ENCODE measurements at places on chromosomes 11 and 22.
A peak's percentile ranks its signal among the peaks of the same experiment; 100 is the strongest.

- peak; percentile 32 for DNase-seq
Measured at GRCh38 chr11:108733479-108734116, 68.7 kb downstream of the DDX10 start.

DNA sequence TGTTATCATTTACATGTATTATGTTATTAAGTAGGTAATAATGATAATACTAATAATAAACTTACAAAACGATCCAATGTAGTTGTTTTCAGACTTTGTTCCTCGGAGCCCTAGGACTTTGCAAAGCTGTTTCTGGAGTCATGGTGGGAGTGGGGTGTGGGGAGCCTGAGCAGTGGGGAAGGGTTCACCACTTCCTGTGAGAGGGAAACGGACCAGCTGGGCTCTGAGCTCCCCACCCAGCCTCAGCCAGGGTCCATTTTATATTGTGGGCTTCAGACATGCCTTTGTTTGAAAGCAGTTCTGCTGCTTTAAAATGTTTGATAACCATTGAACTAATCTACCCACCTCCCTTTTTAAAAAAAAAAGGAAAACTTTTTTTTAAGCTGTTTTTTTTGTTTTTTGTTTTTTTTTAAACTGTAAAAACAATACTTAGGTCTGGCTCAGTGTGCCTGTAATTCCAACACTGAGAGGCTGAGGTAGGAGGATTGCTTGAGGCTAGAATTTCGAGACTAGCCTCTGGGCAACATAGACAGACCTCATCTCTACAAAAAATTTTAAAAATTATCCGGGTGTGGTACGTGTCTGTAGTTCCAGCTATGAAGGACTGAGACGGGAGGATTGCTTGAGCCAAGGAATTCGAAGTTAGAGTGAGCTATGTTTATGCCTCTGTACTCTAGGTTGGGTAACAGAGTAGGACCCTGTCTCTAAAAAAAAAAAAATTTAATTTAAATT lies 7.0 kb downstream of the SERPING1 start:
- DNase-seq = no peak

DNA sequence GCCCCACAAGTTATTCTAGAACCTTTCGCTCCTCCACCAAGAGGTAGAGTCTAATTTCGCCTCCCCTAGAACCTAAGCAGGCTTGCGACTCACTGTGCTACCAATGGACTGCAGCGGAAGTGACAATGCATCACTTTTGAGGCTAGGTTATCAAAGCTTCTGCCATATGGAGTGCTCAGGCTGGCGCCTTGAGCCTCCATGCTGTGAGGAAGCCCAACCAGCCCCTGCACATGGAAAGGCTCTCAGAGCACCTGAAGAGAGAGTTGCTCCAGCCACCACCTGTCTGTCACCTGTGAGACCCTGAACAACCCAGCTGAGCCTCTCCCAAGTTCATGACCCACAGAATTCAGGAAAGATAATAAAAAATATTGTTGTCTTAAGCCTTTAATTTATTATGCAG lies 29.3 kb upstream of the CBX7 start:
- no peak for DNase-seq

DNA sequence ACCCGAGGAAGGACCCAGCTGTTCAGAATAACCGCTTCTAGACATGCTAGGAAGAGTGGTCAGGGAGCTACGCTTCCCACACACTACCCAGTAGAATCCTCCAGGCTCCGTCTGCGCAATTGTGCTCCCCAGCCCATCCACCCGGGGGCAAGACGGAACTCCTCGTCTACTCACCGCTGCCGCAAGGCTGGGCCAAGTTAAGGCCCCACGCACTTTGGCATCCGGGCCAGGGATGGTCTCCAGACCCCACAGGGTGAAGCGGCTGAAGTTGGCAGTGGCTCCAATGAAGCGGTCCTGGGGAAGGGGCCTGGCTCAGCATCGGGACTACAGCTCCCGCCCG lies 757 bp downstream of the RNASEH2C start:
- DNase-seq = no peak

- DNase-seq = no peak
Measured at GRCh38 chr11:69923196-69923595, 104.0 kb upstream of the FGF3 start.

DNA sequence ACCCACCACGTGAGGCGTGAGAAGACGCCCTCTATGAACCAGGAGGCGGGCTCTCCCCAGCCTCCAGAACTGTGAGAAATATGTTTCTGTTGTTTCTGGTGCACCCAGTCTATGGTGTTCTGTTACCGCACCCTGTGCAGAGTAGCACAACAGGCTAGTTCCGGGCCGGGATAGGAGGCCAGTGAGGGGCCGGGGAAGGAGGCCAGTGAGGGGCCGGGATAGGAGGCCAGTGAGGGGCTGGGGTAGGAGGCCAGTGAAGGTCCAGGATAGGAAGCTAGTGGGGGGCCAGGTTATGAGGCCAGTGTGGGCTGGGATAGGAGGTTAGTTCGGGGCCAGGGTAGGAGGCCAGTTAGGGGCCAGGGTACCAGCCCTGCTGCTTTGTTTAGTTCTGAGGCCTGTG lies 204.6 kb downstream of the BARX2 start:
- DNase-seq = no peak

GRCh38 chr11:15179167-15179566 lies 64.4 kb downstream of the INSC start:
- no peak for DNase-seq

DNA sequence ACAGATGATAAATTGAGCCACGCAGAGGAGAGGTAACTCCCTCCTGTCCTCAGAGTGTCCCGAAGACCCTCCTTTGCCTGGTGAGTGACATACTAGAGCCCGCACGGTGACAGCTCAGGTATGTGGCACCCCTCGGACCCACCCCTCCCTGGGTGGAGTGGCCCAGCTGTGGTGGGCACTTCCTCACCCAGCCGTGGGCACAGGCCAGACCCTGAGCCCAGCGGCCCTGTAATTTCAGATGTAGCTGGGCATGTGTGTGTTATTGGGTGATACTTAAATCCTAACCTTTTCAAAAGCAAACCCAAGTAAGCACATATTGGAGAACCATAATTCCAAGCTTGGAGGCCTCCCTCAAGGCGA lies 93.2 kb downstream of the WNT7B start:
- no peak for DNase-seq

- DNase-seq = no peak
Measured at GRCh38 chr11:257766-258493, 20.3 kb upstream of the NLRP6 start.

GRCh38 chr11:61472282-61472681 lies 36.3 kb upstream of the LRRC10B start:
- DNase-seq = no peak

- DNase-seq = no peak
Measured at GRCh38 chr11:19935507-19935906, 222.9 kb downstream of the NAV2 start.

GRCh38 chr11:128802358-128802981 lies 64.6 kb downstream of the KCNJ1 start:
- DNase-seq = no peak

GRCh38 chr11:70506986-70507385 lies 108.7 kb downstream of the CTTN start:
- no peak for DNase-seq

DNA sequence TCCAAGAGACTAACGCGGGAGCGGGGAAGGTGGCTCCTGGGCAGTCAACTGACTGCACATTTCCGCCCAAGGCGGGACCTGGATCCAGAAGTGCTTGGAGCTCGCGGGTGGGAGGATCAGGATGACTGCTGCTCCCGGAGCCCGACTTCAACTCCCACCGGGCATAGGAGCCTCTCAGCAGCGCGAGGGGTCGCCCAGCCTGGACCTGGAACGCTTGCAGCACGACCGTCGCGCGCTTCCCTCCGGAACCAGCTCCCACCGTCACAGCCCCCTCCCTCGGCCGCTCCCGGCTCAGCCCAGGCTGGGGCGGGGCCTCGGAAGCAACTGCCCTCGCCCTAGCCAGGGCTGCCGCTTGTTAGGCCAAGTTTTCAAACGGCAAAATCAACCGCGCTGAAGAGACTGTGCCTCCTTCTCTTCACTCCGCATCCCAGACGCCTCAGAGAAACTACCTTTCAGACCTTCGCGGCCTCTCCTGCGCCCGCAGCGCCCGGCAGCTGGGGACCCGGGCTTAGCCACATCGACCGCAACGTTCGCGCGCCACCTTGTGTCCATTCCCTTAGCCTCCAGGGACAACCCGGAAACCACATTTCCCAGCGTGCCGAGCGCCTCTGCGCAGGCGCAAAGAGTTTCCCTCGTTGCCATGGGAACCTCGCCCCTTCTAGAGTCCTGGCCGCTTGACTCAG lies 14.0 kb downstream of the SSH3 start:
- peak; percentile 96 for DNase-seq

- no peak for DNase-seq
Measured at GRCh38 chr22:46079093-46079860, 71.0 kb upstream of the PPARA start.

GRCh38 chr11:61034704-61035525 lies 63.4 kb downstream of the CD6 start:
- no peak for DNase-seq

GRCh38 chr11:134275534-134276395 lies at the start of gene GLB1L3:
GLB1L3 (plus strand) TSS chr11:134276379; CDS start chr11:134276741, 362 bp downstream.
- peak; percentile 69 for DNase-seq

DNA sequence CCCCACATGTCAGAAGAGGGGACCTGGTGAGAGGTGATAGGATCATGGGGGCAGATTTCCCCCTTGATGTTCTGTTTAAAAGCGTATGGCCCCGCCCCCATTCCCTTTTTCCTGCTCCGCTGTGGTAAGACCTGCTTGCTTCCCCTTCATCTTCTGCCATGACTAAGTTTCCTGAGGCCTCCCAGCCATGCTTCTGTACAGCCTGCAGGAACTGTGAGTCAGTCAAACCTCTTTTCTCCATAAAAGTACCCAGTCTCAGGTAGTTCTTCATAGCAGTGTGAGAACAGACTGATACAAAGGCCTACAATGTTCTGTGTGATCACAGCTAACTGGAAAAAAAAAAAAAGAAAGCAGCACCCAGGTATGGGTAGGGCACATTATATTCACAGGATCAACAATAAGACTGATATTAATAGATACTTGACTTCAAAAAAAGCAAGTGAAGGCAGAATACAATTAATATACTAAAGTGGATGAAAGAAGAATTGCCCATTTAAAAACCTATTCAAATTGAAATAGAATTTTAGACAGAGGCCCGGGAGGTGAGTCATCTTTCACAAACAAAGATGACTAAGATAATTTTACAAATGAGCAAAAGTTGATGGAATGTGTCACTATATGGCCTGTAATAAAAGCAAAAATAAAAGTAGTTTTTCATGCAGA lies 1.7 kb upstream of the OR52K1 start:
- DNase-seq = no peak

GRCh38 chr11:2304506-2305139 lies 2.8 kb downstream of the TSPAN32 start:
- DNase-seq = no peak

- DNase-seq = no peak
Measured at GRCh38 chr11:75292943-75293342, 52.4 kb downstream of the TPBGL start.

DNA sequence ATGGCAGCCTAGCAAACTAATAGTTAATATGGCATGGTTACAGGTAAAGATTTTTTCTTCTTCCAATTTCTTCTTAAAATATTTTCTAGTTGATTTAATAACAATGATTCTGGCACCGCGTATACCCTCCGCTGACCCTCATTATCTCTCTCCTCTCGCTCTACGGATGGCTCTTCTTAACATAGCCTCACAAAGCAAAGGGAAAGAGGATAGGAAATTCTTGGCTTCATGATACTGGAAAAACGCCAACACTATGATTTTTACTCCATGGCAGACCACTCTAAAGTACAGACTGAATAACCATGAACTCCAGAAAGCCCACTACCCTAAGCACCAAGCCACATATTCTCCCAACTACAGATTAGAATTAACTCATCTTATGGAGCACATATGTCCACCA lies 6.1 kb downstream of the PI4KA start:
- no peak for DNase-seq

DNA sequence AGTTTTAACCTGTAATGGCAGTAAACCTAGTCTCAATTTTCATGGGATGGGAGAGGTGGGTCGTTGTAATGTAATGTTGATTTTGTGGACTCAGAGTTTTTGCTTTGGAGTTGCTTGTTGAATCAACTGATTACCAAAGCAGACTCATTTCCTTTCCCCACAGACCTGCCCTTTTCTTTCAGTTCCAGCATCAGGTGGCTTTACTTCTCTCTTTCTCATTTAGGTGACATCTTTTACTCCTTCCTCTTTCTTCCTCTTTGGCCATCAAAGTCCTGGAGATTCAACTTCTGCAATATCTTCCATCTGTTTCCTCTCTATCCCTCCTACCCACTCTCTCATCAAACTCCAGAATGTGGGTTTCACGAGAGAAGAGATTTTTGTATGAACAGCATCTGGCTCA lies 313.9 kb downstream of the TMEM135 start:
- DNase-seq = no peak

- DNase-seq = no peak
Measured at GRCh38 chr11:64848826-64849597, 4.6 kb upstream of the CDC42BPG start.

- DNase-seq = no peak
Measured at GRCh38 chr22:19038164-19038546, 84.1 kb downstream of the DGCR2 start.

DNA sequence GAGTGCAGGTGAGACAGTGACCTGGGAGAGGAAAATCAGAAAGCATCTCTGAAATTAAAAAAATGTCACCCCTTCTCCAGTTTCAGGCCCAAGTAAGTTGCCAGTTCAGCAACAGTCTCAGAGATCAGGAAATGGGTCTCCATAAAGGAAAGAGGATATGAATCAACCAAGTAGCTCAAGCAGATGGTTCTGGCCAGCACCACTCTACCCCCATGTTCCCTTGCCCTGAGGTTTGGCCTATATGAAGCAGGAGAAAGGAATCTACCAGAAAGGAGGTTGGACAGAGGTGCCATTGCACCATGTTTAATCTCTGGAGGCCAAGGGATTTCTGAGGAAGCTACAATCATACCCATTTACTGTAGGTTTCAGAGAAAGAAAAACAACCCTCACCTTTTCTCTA lies 7.7 kb downstream of the FZD4 start:
- no peak for DNase-seq

DNA sequence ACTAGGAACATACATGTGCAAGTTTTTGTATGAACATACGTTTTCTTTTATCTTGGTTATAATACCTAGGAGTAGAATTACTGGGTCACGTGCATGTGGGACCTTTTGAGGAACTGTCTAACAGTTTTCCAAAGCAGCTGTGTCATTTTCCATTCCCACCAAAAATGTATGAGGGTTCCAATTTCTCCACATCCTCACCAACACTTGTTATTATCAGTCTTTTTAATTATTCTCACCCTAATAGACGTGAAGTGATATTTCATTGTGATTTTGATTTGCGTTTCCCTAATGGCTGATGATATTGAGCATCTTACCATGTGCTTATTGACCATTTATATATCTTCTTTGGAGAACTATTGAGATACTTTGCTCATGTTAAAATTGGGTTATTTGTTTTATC lies 162.1 kb downstream of the CHST1 start:
- no peak for DNase-seq

- no peak for DNase-seq
Measured at GRCh38 chr11:62895501-62895900, 14.8 kb downstream of the SLC3A2 start.

DNA sequence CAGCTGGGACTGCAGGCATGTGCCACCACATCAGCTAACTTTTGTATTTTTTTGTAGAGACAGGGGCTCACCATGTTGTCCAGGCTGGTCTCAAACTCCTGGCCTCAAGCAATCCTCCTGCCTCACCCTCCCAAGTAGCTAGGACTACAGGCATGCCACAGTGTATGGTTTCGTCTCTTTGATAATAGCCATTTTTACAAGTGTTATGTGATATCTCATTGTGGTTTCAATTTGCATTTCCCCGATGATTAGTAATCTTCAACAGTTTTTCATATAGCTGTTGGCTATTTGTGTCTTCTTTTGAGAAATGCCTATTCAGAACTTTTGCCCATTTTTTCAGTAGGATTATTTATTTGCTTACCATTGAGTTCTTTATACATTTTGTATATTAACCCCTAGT lies 9.0 kb upstream of the MTMR3 start:
- no peak for DNase-seq

- no peak for DNase-seq
Measured at GRCh38 chr11:38593649-38594048, 1995.6 kb upstream of the RAG2 start.

Measured in stimulated activated CD8-positive, alpha-beta memory T cell treated with anti-CD3 and anti-CD28 coated beads, Interleukin-15, amount 100 ng/mL, for 48 hours (primary cell).